ENCODE measurements at places on chromosomes 7 and 10. TPM values are rescaled to one million over a fixed set of nuclear protein-coding genes. Genes with fewer than 3 reads are reported as not detected.
A peak's percentile ranks its signal among the peaks of the same experiment; 100 is the strongest.

ADAM22 gene
- 3.5 TPM for total RNA-seq

- no peak for DNase-seq
Measured at GRCh38 chr7:142513178-142513955, 235.9 kb upstream of the PRSS1 start.

DNA sequence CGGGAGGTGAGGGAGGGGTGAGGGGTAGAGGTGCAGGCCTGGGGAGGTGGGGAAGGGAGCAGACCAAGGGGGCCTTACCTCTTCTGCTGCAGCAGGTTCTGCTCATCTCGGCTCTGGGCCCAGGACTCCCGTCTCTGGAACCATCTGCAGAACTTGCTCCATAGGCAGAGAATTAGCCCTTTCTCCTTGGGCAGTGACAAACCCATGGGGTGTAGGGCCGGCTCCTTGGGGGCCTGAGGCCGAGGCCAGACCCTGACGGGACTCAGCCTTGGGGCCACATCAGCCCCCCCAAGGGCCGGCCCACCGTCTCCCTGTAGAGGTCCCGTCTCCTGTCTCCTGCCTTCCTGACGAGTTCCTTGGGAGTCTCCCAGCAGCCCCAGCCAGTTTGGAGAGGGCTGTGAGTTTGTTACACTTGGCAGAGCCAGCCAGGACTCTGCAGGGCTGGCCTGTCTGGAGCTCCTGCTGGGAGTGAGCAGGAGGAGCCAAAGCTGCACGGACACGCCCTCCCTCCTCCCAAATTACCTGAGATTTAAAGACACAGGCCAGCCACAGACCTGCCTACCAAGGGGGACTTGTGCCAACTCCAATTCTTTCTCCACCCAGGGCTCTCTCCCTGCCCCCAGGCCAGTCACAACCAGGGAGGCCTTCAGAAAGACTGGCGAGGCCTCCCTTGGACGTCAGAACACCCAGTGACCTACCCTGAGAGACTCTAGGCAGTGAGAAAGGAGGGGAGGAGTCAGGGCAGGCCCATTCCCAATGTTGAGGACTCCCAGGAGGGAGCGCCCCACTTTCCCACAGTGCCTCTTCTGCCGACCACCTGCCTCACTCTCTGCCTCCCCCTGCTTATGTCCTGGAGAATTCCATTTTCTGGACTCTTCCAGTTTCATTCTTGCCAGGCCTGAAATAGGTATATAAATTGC, at the start of gene TRPV6:
Gene TRPV6, minus strand, starts transcription at position 435 of the 920 bp plus-strand sequence.
- no peak for DNase-seq

DNA sequence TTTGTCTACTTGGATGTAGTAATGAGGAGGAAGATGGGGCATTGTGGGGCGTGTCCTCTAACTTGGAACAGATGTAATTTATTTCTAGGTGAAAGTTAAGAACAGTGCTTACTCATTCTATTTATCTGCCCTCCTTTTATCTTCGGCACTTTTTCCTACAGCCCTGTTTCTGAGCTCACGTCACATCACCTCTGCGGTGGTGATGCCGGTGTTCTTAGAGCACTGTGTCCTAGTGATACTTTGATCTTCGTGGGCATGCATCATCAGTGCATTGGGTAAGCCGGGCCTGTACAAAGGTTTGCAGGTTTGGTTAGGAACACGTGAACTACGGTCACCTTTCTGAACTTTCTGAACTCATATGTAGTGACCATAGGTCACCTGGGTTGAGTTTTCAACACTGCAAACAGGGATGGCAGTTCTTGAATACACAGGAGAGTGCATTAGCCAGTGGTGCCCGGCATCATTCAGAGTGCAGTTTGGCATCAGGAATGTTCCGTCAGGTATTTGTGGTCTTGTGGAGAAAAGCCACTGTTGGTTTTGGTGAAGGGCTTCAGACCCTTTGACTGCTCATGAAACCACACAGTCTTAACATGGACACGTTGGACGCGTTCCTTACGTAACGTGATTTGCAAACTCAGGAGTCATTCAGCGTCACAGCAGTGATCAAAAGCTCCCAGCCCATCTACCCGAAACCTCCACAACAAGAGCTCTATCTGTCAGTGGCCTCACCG, 5.6 kb downstream of the POR start:
- peak; percentile 56 for DNase-seq

DNA sequence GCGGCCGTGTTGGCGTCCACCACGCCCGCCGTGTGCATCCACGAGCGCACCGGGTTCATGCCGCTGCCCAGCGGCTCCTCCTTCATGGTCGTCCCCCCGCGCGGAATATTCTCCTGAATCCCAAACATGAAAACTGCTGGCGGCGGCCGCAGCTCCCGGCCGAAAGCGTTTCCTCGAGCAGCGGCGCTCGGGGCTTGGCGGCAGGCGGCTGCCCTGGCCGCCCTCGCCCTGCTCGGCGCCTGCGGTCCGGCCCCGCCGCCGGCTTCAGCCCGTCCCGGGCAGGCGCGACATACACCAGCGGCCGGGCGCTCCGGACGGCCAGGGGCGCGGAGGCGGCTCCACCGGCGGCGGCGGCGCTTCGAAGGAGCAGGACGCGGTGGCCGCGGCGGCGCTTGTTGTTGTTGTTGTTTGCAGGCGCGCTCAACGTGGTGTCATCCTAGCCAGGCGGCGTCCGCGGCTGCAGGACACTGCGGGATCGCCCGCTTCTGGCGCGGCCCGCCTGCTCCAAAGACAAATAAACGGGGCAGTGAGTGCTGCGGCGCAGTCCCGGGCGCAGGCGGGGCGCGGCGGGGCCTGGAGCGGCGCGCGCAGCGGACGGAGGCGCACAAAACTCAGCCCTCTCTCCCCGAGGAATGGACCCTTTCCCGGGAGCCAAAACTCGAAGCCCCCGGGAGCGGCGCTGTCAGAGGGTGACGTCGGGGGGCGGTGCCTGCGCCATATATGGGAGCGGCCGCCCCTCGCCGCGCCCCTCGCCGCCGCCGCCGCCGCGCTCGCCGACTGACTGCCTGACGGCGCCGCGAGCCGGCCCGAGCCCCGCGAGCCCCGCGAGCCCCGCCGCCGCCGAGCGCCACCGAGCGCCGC, at the start of gene EBF3:
Gene EBF3, minus strand, starts transcription at position 634 of the 861 bp plus-strand sequence. Its CDS starts 506 bp downstream, at position 128.
- peak; percentile 71 for DNase-seq

DNA sequence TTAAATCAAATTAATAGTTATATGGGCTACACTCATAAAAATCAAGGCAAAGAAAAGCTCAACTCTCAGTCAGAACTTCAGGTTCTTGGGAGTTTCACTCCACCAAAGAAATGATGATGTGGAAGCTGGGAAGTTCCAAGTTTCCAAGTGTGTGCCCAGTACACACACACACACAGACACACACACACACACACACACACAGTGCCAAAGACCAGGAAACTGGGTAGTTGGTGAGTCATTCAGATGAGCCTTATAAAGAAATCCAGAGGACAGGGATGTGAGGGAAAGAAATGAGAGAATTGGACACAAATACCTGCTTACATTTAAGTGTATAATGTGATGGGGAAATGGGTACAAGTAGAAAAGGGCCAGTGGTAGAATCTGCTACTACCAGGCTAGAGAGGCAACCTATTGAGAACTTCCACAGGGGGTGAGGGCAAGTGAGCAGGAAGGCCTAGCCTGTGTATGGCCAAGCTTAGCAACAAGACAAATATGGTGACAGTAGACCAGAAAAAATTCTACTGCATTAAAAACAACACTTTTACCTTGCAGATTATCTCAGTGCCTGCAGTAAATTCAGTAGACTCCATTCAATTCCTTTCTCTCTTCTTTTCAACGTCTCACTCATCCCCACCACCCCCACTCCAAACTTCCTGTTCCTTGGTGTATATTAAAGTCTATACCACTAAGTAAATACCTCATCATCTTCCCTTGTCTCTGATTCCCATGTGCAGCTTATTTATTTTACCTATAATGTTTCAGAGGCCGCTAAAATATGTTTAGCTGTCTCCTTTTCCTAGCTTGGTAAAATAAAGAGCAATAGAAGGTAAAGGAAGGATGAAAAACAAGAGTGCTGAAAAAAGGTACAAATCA, 95.0 kb downstream of the CABCOCO1 start:
- no peak for DNase-seq

DNA sequence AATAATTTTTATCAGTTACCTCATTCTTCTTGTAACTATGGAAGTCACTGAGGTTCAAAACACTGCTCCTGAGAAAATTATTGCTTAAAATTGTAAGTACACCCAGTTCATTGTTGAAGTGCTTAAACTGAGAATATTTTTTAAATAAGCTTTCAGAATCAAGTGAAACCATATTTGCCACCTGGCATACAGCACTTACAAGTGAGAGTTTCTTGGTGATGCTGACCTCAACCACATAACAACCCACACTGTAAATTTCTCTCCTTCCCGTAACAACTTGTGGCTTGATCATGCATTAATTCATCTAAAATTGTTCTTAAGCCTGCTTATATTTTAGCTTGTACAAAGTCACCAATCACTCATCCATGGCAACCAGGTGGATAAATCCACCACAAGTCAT, 34.0 kb downstream of the IMMP2L start:
- DNase-seq: peak; percentile 5

DNA sequence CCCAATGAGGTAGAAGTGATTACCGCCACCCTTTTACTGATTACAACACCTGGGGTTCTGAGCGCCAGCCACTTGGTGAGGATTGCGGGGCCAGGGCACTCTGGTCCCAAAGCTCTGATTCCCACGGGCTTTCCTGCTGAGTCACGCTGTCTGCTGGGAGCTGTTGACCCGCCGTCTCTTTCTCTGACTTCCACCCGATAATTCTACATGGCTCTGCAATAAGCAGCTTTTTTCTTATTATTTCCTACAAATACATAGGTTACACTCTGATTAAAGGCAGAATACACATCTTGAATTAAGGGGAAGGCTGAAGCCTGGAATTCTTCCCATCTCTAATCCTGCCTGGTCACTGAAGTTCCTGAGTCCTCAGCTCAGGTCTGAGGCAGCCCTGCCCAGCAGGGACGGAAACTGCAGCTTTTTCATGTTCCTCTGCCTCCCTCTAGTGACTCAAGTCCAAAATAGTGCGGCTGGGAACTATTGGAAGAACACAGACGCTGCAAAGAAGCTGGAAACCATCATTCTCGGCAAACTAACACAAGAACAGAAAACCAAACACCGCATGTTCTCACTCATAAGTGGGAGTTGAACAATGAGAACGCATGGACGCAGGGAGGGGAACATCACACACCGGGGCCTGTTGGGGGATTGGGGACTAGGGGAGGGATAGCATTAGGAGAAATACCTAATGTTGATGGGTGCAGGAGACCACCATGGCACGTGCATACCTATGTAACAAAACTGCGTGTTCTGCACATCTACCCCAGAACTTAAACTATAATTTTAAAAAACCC, 178.3 kb downstream of the PRKCQ start:
- peak; percentile 48 for DNase-seq

ANKRD1 gene
- total RNA-seq: not detected

DNA sequence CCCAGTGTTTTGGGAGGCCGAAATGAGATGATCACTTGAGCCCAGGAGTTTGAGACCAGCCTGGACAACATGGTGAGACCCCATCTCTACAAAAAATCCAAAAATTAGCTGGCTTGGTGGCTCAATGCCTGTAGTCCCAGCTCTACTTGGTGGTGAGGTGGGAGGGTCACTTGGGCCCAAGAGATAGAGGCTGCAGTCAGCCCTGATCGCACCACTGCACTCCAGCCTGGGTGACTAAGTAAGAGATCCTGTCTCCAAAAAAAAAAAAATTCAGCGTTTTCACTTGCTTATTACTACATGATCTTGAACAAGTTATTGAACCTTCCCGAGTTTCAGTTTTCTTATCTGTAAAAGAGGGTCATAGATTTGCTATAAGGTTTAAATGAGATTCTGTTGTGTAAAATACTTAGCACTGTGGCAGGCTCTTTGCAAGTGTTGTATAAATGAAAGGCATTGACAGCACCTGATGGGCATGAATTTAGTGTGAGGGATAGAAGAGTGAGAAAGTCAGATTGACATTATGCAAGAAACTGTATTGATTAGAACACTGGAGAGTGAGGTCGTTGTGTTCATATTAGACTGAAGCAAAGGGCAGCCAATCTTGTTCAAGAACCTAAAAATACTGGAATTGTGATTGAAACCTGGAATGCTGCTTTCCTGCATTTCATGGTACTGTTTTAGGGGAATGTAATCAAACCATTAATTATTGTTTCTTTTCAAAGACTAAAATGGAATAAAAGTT, 136.8 kb downstream of the LCOR start:
- no peak for DNase-seq

VPS37D gene
- 0.45 TPM for total RNA-seq

LIPK gene
- total RNA-seq: not detected

SORBS1 gene
- 0.54 TPM for total RNA-seq

DNA sequence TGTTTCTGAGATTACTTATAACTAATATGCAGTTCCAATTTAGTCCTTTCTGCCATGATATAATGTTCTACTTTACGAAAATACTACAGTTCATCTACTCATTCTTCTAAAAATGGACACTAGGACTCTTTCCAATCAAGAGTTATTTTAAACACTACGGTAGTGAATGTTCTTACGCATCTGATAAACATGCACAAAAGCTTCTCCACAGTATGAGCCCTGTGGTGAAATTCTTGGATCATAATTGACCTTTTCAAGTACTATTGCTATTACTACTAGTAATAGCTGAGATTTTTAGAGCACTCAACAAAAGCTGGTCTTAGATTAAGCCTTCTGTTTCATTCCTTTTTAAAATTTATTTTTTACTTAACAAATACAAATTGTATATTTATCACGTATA, 106.4 kb downstream of the CH25H start:
- DNase-seq: no peak

GRCh38 chr7:133081119-133081598, 731 bp downstream of the CHCHD3 start:
- peak; percentile 12 for DNase-seq

DNA sequence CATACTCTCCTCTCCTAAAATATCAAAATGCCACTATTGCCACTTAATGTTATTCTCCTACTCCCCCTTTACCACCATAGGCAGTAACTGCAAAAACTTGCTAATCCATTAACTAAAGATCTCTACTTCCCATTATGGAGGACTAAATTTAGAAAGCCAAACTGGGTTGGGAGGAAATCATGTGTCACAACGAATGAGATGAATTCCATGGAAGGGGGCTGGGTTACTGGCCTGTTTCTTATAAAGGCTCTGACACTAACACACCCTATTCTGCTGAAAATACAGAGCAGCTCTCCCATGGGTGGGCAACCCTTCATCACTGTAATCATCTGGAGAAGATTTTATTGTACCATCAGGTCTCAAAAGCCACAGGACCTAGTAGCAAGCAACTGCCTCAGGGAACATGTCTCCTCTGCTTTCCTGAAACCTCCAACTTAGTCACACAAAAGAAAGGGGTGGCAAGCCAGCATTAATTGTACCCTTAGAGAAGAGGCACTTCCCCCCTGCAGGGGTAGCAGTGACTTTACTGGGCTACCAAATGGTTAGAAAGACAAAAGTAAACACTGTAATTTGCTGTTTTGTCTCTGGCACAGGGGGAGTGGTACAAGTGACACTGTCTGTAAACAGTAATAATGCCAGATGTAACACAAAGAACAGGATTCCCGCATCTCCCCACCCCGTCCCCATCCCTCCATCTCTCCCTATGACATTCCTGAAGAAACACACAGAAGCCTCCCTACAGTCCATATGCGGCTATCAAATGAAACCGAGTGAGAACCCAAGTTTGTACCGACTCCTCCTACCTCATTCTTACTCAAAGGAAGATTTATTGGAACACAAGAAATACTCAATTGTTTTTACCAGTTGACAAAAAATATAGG, 81.6 kb downstream of the ARMH3 start:
- DNase-seq: no peak

Measured in activated naive CD8-positive, alpha-beta T cell treated with anti-CD3 and anti-CD28 coated beads for 36 hours (primary cell).